CD8-positive, alpha-beta memory T cell (primary cell): ENCODE measurements at places on chromosomes 3 and 15.

DNA sequence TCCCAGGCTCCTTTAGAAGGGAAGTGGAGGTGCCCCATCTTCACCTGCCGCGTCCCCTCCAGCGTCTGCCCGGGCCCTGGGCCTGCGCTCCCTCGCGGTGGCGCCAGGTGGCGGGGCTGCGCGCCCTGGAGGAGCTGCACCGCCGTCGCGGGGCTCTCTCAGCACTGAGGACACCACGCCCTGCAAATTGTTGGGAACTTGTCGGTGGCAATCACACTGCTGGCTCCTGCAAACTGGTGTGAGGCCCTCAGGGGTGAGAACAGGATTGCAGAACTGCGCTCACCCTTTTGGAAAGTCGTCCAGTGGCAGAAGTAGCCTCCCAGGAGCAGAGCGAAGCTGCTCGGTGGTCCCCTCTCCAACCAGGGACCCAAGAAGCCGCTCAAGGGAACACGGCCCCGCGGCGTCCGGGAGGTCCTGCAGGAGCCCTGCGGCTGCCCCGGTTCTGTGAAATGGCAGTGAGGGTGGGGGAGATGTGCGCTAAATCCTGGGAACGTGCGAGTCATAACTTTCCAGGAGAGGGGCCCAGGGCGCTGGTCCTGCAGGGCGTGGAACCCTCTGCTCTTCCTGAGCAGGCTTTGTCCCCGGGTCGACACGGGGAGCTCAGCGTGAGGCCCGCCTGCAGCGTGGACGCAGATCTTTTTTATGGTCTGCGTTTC lies 995 bp upstream of the LRRK1 start:
- peak; percentile 18 for DNase-seq

DNA sequence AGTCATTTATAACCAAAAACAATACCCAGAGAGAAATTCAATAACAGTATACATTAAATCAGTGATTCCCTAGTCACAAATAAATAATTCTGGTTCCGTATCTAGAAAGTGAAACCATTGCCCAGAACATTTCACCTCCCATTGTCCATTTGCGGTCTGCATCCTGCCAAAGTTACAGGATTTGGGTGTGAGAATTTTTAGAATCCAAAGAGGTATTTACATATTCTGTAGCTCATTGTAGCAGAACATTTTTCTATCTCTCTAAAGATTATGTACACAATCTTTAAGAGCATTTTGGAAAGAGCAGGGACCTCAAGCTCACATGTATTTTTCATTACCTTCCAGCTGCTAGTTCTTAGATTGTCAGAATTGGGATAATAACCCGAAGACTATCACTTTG lies 261.6 kb downstream of the CHL1 start:
- DNase-seq, result no peak

- no peak for DNase-seq
These were observed 158.3 kb downstream of the ECT2 start for GRCh38 chr3:172908771-172909270.

GRCh38 chr3:49703443-49703927 lies 14.1 kb downstream of the RNF123 start:
- peak; percentile 78 for DNase-seq

DNA sequence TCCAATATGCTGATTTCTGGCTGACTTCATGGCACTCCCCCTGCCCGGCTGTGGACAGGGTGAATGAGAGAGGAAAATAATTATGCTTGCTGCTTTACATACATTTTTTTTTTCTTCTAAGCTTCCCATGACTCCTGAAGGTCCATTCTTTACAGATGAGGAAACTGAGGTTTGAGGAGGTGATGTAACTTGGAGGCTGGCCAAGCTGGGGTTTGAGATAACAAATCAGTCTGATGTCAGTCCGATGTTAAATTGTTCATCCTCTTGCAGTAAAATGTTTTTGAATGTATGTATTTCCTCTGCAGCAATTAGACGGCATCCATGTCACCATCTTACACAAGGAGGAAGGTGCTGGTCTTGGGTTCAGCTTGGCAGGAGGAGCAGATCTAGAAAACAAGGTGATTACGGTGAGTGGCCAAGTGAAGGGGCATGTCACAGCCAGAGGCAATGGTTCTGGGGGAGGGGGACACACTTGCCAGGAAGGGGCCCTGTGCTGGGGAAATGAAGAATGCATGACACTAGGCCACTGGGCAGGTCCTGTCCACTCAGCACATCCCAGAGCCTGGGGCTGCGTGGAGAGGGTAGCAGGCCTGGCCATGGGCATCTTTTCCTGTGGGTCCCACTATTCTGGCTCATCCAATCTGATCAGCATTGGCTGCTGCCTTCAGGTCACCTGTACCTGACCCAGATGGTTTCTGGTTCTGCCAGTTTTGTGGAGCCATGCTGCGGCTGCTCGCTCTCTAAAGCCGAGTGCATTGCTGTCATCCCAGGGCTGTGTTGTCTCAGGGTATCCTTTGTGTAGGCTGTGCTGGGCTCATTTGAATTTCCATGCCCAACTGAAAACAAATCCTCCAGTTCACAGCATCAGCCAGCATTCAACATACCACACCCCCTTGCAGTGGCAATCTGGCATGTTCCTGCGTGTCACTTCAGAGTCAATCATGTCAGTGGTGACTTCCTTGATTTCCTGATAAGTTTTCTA lies 20.4 kb downstream of the STARD5 start:
- no peak for DNase-seq

- no peak for DNase-seq
These were observed 15.9 kb downstream of the BSN start for GRCh38 chr3:49570028-49570654.

DNA sequence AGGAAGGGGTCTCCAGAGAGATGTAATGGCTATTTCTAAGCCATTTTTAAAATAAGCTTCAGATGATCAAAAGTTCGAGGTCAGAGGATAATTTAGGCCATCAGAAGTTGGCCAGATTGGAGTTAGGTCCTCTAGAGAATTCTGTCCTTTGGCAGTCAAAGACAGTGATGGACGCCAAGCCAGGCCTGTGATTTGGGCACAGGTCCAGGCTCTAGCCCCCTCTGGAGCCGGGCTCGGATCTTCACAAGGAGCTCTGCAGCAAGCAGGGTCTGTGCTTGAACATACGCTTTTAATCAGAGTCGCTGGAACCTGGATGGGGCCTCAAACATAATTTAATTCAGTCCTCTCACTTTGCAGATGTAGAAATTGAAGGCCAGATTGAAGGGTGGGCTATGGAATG lies 151.4 kb upstream of the BCL6 start:
- no peak for DNase-seq

GRCh38 chr3:185880600-185880999 lies 55.8 kb upstream of the IGF2BP2 start:
- no peak for DNase-seq

DNA sequence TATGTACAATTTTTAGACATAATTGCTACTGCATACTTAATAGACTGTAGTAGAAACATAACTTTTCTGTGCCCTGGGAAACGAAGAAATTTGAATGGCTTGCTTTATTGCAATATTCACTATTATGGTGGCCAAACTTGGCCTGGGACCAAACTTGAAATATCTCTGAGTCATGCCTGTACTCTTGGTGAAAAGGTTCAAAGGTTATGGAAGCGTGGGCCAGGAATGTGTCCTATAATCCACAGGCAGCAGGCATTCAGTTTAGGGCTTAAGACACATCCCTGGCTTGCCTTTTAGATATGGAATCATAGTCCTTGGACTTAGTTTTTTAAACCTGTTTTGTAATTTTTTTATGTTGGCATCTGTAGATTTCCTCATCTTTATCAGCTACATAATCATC lies 124.3 kb downstream of the LRIG1 start:
- DNase-seq, result no peak

DNA sequence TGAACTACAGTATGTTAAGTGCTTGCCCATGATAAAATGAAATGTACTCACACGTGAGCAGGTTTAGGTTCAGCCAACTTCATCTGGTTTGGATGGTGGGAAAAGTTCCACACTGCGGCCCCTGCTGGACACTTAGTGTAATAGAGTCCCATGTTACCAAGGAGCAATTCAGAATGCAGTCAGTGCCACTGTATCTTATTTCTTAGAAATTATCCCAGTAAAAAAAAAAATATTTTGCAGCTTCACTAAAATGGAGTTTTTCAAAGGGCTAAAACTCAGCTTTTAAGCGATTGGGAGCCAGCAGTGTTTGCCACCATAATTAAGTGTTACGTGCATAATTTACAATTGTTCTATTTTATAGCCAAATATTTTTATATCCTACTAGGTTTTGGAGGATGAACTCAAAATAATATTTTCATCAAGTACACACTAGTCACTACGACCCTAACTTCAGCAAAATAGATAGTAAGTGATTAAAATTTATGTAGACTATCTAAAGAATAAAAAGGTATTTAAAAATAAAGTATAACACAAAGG lies 371.7 kb upstream of the GBE1 start:
- no peak for DNase-seq

- no peak for DNase-seq
These were observed 25.8 kb upstream of the GOLGA6C start for GRCh38 chr15:75232252-75232813.

DNA sequence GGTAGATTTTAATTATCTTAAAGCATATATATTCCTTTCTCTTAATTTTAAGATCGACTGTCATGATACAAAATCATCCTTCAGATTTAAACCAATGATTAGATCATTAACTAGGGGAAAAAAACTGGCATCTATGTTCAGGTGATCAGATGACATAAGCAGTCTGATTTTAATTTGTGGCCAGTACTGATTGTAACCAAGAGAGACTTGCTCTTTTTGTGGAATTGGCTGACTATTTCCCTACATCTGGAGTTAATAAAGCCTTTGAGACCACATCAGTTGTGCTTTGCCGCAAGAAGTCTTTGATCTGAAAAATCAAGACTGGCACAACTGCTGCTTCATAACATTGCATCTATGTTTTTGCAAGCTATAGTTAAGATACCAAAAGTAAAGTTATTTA lies 148.4 kb upstream of the CGNL1 start:
- DNase-seq, result no peak

DNA sequence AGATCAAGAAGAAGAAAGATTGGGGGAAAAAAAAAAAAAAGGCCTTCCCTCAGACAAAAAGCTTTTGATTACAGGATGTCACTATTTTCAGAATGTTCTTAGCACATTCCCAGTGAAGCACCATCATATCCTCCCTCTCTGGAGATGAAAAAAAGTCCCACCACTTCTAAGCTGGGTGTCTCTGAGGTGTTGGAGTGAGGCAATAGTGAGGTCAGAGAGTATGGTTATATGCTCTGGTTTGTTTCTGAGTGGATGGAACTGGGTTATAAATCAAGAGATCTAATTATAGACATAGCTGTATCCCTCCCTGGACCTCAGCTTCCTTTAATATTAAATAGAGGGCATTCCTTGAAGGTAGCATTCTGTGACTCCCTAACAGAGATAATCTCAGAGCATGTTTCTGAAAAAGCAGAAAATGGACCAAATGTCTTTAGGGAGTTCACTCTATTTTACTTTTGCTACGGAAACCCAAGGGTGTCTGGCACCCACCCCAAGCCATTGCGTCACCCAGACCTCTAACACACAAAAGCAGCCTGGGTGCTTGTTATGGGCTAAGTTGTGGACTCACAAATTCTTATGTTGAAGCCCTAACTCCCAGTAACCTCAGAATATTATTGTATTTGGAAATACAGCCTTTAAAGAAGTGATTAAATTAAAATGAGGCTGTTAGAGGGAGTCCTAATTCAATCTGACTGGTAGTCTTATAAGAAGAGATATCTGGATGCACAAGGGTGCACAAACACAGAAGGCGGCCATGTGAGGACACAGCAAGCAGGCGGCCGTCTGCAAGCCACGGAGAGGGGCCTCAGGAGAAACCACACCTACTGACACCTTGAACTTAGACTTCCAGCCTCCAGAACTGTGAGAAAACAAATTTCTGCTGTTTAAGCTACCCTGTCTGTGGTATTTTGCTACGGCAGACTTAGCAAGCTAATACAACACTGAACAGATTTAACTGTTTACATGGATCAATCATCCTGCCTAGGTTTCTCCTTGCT lies 81.5 kb downstream of the MB21D2 start:
- DNase-seq, result no peak

DNA sequence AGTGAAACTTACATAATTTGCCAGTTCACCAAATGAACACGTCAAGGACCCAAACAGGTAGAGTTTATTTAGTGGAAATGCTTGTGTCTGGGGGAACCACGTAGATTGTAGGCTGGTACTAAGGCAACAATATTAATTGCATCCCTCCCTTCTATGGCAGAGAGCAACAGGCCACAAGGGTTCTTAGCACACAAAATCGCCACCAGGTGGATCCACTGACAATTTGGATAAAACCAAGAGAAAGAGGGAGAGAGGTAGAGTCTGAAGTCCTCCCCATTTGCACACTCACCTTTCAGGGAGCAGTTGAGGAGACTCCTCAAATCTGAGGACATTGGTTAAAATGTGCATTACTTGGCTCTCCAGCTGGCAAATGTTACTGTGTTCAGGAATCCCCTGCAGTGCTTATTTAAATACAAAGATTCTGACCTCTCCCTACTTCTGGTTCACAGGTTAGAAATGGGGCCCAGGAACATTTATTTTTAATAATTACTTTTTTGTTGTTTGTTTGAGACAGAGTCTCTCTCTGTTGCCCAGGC lies 181.0 kb upstream of the FEZF2 start:
- DNase-seq, result no peak

GRCh38 chr3:69144631-69145245 lies 22.3 kb upstream of the LMOD3 start:
- DNase-seq, result no peak

DNA sequence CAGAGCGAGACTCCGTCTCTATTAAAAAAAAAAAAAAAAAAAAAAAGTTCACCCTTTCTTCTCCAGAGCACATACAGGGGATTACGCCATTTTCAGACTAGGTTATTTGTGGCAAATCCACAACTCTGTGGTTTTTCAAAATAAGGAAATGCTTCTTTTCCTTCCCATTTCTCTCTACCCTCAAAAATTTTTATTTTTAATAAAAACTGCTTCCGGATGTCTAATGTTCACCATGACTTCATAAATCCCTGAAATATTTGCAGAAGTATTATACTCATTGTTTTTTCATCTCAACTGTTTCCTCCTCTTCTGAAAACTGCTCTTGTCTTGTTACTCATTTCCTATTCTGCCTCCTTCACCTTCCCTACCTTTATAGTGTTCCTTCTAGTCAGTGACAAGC lies 45.0 kb upstream of the SLC12A8 start:
- DNase-seq, result no peak

DNA sequence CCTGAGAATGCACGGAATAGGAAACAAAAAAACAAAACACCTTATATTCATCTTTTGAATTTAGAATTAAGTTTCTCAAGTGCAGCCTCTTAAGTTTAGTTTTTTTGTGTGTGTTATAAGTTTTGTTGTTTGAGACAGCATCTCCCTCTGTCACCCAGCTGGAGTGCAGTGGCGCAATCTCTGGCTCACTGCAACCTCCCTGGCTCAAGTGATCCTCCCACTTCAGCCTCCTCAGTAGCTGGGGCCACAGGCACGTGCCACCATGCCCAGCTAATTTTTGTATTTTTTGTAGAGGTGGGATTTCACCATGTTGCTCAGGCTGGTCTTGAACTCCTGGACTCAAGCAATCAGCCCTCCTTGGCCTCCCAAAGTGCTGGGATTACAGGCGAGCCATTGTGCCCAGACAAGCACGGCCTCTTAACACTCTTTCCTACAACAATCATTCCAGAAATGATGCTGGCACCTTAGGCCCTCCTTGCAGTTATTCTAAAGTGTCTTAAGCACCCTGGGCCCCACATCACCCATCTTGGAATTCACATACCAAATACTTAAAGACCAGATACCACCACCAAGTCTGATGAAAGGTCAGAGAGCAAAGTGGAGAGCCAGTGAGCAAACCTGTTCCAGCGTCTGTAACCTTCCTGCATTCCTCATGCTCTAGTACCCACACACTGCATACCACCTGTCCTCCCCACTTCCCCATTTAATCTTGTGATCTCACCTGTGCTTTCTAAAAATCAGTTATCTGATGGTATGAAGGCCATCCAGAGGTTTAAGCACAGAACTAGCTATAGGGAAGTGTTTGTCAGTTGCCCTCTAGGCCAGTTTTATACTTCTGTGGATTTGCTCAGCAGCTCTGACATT lies 6.9 kb upstream of the SPG11 start:
- no peak for DNase-seq
